Cardiac ventricle fibroblast (primary cell): ENCODE measurements at places on chromosomes 12 and 14. TPM values are rescaled to one million over a fixed set of nuclear protein-coding genes. Genes with fewer than 3 reads are reported as not detected.

Gene RNASE7
- total RNA-seq = not detected in 2 replicates

Gene FGD4
- total RNA-seq = 5.6 and 7.1 TPM in 2 replicates

Gene HOXC13
- not detected in 2 replicates for total RNA-seq

Gene PPFIA2
- total RNA-seq = 0.64 TPM in 1 of 2 replicates, not detected in the other

Gene BIN2
- total RNA-seq = not detected in 2 replicates

Gene TUBA1A
- 117 and 120 TPM in 2 replicates for total RNA-seq

Gene SLC35F4
- total RNA-seq = not detected in 2 replicates

Gene PLEK2
- total RNA-seq = 0.94 TPM in 1 of 2 replicates, not detected in the other

Gene TPPP2
- total RNA-seq = not detected in 2 replicates

Gene FGF23
- not detected in 2 replicates for total RNA-seq

Gene CCND2
- 51.7 and 58.4 TPM in 2 replicates for total RNA-seq

Gene DAO
- total RNA-seq = not detected in 2 replicates

Gene DDX51
- 6.1 and 6.3 TPM in 2 replicates for total RNA-seq

Gene STYK1
- not detected in 2 replicates for total RNA-seq

Gene RSRC2
- 20.8 and 26.5 TPM in 2 replicates for total RNA-seq

Gene GPRC5A
- 2.2 and 2.6 TPM in 2 replicates for total RNA-seq

Gene GYS2
- not detected in 2 replicates for total RNA-seq

Gene PPP1R1A
- 0.37 and 0.54 TPM in 2 replicates for total RNA-seq

Gene TOMM20L
- total RNA-seq = not detected in 2 replicates

Gene KLRB1
- not detected in 2 replicates for total RNA-seq

Gene TAS2R9
- not detected in 2 replicates for total RNA-seq

Gene MANSC4
- total RNA-seq = not detected in 2 replicates

Gene FBXW8
- 18.1 and 19.0 TPM in 2 replicates for total RNA-seq

Gene TAS2R42
- not detected in 2 replicates for total RNA-seq
